ENCODE measurements at places on chromosomes 2 and 18. TPM values are rescaled to one million over a fixed set of nuclear protein-coding genes. Genes with fewer than 3 reads are reported as not detected.

DNA sequence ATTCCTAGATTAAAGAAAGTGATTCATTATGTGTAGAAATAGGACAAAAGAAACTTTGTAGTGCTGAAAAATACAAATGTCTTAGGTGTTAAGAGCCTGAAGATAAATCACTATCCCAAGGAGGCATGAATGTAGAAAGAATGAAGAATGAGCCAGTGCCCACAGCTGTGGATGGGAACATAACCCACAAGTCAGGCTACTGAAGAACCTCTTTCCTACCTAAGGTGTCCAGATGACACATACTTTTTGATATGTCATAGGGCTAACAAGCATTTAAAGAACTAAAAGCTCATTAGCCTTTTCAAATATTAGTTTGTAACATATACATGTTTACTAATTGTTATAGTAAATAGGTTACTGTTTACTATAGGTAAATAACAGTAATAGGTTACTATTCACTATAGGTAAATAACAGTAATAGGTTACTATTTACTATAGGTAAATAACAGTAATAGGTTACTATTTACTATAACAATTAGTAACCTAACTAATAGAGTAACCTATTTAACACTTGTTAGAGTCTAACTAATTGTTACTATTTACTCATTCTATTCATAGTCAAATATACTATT, 275.0 kb upstream of the KYNU start:
- H3K4me3 ChIP-seq, result no peak overlapping the region
- H3K36me3 ChIP-seq, result no peaks in the 10 kb centered on the region
- no peak for DNase-seq
- no peak overlapping the region for H3K27ac ChIP-seq
- H3K4me1 ChIP-seq, result no peaks in the 10 kb centered on the region
- H3K27me3 ChIP-seq, result no peaks in the 10 kb centered on the region

DNA sequence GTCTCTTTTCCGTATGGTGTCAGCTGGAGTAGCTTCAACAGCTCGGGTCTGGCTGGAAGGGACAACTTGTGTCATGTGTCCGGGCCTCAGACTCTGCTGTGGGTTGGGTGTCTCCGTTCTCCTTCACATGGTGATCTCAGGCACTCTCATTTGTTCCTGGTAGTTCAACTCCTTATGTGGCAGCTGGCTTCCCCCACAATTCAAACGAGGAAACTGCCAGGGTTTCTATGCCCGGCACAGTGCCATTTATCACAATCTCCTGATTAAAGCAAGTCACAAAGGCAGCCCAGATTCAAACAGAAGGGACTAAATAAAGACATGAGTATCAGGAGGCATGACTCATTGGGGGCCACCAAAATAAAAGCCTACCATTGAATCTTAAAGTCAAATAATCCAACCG, 22.7 kb downstream of the MRO start:
- no peaks in the 10 kb centered on the region for H3K4me1 ChIP-seq
- H3K36me3 ChIP-seq, result no peaks in the 10 kb centered on the region
- no peak overlapping the region for H3K27ac ChIP-seq
- DNase-seq, result no peak

DNA sequence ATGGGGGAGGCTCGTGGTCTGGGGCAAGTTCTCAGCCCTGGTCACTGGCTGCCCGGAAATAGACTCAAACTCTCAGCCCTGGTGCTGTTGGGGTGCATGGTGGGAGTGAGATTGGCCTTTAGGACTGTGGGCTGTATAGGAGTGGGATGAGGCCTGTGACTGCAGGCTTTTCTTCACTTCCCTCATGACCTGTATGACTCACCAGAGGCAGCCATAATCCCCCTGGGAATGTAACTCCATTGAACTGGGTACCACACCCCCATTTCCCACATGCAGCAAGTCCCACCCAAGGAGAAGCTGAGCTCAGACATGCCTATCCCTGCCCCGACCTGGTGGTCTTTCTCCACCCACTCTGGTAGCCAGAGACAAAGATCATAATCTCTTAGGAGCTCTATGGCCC, 177.7 kb upstream of the OSR1 start:
- no peaks in the 10 kb centered on the region for H3K36me3 ChIP-seq
- no peak overlapping the region for H3K4me3 ChIP-seq
- no peak for DNase-seq
- no peak overlapping the region for H3K27ac ChIP-seq
- H3K4me1 ChIP-seq, result no peaks in the 10 kb centered on the region
- no peaks in the 10 kb centered on the region for H3K27me3 ChIP-seq

DNA sequence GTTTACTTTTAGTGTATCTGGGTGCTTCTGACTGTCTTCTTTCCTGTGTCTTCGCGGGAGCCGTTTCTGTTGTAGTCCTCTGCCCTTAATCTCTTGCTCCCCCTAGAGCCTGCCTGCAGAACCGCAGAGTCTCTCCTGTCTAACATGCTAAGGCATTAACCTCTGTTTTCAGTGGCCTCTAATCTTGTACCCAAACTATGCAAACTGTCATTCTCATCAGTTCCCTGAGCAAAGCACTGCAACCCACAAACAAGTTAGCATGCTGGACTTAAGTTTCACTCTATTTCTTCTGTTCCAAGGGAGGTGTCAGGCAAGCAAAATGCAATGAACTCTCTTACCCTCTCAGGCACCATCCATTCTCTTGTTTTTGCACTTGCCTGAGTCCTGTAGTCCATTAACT, 138.4 kb downstream of the OTX1 start:
- H3K27me3 ChIP-seq, result no peaks in the 10 kb centered on the region
- no peaks in the 10 kb centered on the region for H3K4me1 ChIP-seq
- no peak overlapping the region for H3K27ac ChIP-seq
- H3K36me3 ChIP-seq, result no peaks in the 10 kb centered on the region
- DNase-seq, result no peak

DNA sequence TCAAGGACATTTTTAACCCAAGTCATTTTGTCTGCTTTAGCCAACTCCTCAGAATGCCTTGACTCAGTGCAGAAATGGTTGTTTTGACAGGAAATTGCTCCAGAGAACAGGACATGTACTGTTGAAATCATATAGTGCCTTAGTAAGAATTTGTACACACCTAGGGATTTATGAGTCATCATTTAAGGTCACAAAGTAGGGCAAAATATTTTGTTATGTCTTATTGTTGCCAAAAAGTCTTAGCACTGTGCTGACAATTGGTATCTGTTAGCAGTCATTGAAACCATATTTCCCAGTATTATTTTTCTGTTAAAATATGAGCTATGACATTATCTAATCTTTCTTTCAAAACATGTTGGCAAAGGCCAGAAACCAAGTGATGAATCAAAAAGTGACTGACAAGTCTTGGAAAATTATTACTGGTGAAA, 104.5 kb downstream of the OSBPL6 start:
- DNase-seq, result no peak
- no peaks in the 10 kb centered on the region for H3K36me3 ChIP-seq
- no peak overlapping the region for H3K4me3 ChIP-seq
- H3K27me3 ChIP-seq, result no peaks in the 10 kb centered on the region
- no peak overlapping the region for H3K27ac ChIP-seq

GRCh38 chr18:11798271-11798670, 52.9 kb upstream of the CHMP1B start:
- no peaks in the 10 kb centered on the region for H3K36me3 ChIP-seq
- H3K4me1 ChIP-seq, result no peaks in the 10 kb centered on the region
- no peak for DNase-seq
- no peak overlapping the region for H3K27ac ChIP-seq

- H3K27me3 ChIP-seq, result peaks cover 4% of the 10 kb centered on the region
- H3K27ac ChIP-seq, result no peak overlapping the region
- DNase-seq, result no peak
- no peaks in the 10 kb centered on the region for H3K36me3 ChIP-seq
- no peak overlapping the region for H3K4me3 ChIP-seq
- H3K4me1 ChIP-seq, result no peaks in the 10 kb centered on the region
Observed at GRCh38 chr2:100289020-100289419, 33.3 kb downstream of the LONRF2 start.

GRCh38 chr2:46299365-46300263, 2.4 kb downstream of the EPAS1 start:
- no peaks in the 10 kb centered on the region for H3K36me3 ChIP-seq
- DNase-seq, result peak; percentile 46
- peaks cover 29% of the 10 kb centered on the region for H3K4me1 ChIP-seq
- peak overlapping the region; percentile 71 for H3K4me3 ChIP-seq
- peaks cover 65% of the 10 kb centered on the region for H3K27me3 ChIP-seq

DNA sequence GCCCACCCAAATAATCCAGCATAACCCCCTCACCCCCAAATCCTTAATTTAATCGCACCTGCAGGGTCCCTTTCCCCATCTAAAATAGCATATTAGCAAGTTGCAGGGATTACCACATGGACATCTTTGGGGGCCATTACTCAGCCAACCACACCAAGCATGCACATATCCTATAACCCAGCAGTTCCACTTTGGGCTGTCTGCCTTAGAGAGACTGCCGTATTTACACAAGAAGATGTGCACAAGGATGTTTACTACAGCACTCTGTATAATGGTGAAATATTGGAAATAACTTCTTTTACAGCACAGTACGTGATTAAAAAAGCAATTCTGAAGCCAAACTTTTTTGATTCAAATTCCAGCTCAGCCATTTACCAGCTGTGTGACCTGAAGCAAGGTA, 17.3 kb upstream of the LDLRAD4 start:
- no peaks in the 10 kb centered on the region for H3K4me1 ChIP-seq
- no peak overlapping the region for H3K4me3 ChIP-seq
- H3K27me3 ChIP-seq, result no peaks in the 10 kb centered on the region
- DNase-seq, result no peak
- no peak overlapping the region for H3K27ac ChIP-seq

GRCh38 chr2:68091439-68092034, 28.7 kb upstream of the C1D start:
- H3K4me1 ChIP-seq, result no peaks in the 10 kb centered on the region
- H3K27me3 ChIP-seq, result no peaks in the 10 kb centered on the region
- H3K27ac ChIP-seq, result no peak overlapping the region
- no peak for DNase-seq
- H3K4me3 ChIP-seq, result no peak overlapping the region

DNA sequence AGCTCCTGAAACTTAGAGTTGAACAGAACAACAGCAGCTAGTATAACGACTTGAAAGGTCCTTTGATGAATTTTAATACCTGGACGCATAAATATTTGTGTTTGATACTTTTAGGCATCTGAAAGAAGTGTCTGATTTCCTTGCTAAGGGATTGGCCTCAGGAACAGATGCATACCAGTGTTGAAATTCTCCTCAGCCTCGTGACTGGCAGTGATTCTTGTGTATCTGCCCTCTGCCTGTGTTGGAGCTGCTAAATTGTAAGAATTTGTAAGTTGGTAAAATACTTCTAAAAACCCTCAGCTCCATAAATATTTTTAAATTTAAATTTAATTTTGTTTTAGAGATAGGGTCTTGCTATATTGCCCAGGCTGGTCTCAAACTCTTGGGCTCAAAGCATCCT, 22.4 kb upstream of the SCYGR1 start:
- no peak overlapping the region for H3K4me3 ChIP-seq
- H3K27ac ChIP-seq, result no peak overlapping the region
- H3K27me3 ChIP-seq, result no peaks in the 10 kb centered on the region
- H3K4me1 ChIP-seq, result peaks cover 33% of the 10 kb centered on the region

DNA sequence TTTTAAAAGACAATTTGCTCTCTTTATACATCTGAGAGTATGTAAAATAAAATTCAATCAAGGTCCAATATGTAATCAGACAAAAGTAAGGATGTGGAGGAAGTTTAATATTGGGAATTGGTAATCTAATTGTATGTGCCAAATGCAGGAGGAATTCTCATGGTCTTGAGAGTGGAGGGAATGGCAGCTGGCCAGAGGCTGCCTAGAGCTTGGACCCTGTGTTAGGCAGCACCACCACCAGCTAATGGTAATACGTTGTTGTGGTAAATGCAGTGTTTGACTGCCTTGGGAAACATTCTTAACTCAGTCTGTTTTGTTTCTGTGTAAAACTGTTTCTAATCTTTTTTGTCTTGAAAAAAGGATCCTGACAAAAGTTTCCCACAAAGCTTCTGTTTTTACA, 30.0 kb downstream of the GALNT1 start:
- H3K27me3 ChIP-seq, result no peaks in the 10 kb centered on the region
- no peak overlapping the region for H3K27ac ChIP-seq
- DNase-seq, result no peak
- H3K4me1 ChIP-seq, result peaks cover 16% of the 10 kb centered on the region
- no peak overlapping the region for H3K4me3 ChIP-seq
- H3K36me3 ChIP-seq, result peaks cover 2% of the 10 kb centered on the region

DNA sequence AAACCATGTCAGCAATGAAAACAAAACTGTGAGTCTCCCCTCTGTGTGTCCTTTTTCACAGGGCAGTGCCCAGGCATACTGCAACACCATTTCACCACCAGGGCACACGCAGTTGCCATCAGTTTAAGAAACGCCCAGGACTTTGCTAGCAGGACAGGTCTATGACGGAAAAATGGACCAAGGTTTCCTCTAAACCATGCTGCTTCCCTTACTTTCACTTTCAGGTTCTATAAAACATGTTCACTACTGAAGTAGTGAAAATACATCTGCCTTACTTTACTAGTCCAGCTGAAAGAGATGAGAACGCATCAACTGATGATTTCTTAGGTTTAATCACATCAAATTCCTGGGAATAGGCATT, 110.5 kb downstream of the TCF4 start:
- H3K36me3 ChIP-seq, result no peaks in the 10 kb centered on the region
- H3K4me1 ChIP-seq, result peaks cover 15% of the 10 kb centered on the region
- peak overlapping the region; percentile 61 for H3K4me3 ChIP-seq
- H3K27me3 ChIP-seq, result no peaks in the 10 kb centered on the region
- peak overlapping the region; percentile 82 for H3K27ac ChIP-seq

GRCh38 chr18:44677933-44678332, 2.8 kb upstream of the SETBP1 start:
- H3K27me3 ChIP-seq, result no peaks in the 10 kb centered on the region
- H3K4me1 ChIP-seq, result peaks cover 24% of the 10 kb centered on the region
- no peak overlapping the region for H3K4me3 ChIP-seq
- H3K36me3 ChIP-seq, result no peaks in the 10 kb centered on the region
- H3K27ac ChIP-seq, result no peak overlapping the region
- DNase-seq, result no peak

- no peaks in the 10 kb centered on the region for H3K4me1 ChIP-seq
- no peak overlapping the region for H3K4me3 ChIP-seq
- no peak for DNase-seq
- H3K36me3 ChIP-seq, result no peaks in the 10 kb centered on the region
- H3K27ac ChIP-seq, result no peak overlapping the region
Observed at GRCh38 chr2:120919771-120920453, 184.2 kb downstream of the GLI2 start.

The PRKAG3 gene
- polyA plus RNA-seq, result not detected

The FMNL2 gene
- 0.73 TPM for polyA plus RNA-seq

The LHCGR gene
- polyA plus RNA-seq, result not detected

The REG3G gene
- polyA plus RNA-seq, result not detected

The SCN1A gene
- polyA plus RNA-seq, result not detected

The GCG gene
- not detected for polyA plus RNA-seq

The MTLN gene
- 27.2 TPM for polyA plus RNA-seq

The RAB12 gene
- polyA plus RNA-seq, result 12.8 TPM

The SERPINB5 gene
- not detected for polyA plus RNA-seq

The RAMP1 gene
- 0.37 TPM for polyA plus RNA-seq

The IL1A gene
- polyA plus RNA-seq, result 0.06 TPM

Measured in B cell (primary cell).